T follicular helper cell (primary cell): ENCODE measurements at places on chromosomes 4 and X.

- DNase-seq = no peak
Observed at GRCh38 chrX:69424161-69424560, 80.0 kb upstream of the NALF2 start.

DNA sequence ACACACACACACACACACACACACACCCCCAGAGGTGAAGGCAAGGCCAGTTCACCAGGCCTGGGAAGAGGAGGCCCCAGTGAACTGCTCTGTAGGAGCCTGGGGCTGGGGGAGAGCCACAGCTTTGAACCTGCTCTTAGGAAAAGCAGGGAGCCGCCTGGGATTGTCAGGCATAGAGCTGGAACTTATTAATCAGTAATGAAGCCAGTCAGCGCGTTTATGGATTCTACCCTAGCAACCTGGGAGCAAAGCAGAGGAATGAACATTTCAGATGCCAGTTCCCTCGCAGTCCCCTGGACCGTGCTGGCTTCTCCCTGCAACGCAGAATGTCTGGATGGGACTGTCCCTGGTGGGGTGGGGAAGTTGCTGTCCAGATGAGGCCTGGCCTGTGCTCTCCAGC, 45.3 kb upstream of the DDX3X start:
- DNase-seq = no peak

GRCh38 chr4:77151241-77151640, 5.8 kb upstream of the CCNG2 start:
- no peak for DNase-seq

DNA sequence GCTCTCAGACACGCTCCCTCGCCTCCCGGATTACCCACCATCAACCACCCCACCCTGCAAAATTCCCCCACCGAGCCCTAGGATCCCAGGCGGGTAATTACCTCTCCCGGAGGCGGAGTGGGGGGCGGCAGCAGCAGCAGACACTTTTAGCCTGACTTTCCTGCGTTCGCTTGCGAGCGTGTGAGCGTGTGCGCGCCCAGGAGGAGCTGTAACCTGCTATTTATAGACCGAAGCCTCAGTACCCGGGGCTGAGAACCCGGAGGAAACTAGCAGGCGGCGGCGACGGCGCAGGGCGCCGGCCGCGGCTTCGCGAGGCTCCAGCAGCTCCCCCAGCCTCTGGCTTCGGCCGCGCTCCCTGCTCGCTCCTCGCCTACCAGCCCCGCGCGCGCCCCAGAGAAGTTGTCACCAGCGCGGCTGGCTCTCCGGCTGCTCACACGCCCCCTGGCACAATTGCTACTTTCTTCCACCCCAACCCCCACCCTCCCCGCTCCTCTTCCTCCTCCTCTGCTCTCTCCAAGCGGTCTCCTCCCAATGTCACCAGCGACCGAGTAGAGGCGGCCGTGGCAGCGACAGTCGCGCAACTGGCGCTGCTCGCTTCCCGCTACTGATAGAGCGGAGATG, at the start of gene INPP4B:
TSS of gene INPP4B (minus strand) at position 194 of the 621 bp plus-strand sequence.
- DNase-seq = peak; percentile 17

GRCh38 chrX:119453202-119453601, 15.0 kb upstream of the SLC25A5 start:
- no peak for DNase-seq

GRCh38 chr4:137700072-137700471, 167.8 kb upstream of the PCDH18 start:
- no peak for DNase-seq

DNA sequence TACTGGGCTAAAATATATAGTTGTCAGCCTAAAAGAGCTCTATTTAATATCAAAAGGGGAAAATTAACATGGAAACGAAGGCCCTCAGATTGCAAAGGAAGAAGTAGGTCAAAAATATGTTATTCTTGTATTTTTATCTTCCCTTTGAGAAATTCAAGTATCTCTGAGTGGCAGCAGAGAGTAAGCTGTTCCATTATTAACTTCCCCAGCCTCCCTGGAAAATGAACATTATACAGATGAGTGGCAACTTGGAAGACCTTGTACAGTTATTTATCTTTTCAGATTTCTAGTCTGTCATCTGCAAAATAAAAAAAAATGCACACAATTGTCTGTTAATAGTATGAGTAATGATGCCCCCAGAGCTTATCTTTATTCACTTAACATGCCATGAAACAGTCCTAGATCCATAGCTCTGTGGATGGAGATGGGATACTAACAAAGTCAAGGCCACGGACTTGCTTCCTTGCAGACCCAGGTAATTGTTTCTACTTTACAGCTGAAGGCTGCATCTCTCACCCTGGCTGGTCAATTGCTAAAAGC, 93.0 kb downstream of the CORIN start:
- no peak for DNase-seq

DNA sequence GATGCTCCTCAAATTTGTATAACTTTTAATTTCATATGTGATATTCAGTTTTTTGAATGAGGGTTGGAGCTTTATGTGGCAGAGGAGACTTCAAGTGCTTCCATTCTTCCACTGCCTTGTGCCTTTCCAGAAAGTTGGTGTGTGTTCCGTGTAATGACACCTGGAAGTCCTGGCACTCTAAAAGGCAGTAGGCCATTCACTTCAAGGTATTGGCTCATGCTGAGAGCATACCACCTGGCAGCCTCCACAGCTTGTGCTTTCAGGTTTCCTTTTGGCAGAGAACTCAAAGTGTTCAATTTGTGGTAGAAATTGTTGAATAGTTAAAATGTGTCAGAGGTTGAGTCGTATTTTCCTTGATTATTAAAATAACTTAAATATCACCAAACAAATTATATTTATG, 49.6 kb downstream of the GRIA2 start:
- no peak for DNase-seq

DNA sequence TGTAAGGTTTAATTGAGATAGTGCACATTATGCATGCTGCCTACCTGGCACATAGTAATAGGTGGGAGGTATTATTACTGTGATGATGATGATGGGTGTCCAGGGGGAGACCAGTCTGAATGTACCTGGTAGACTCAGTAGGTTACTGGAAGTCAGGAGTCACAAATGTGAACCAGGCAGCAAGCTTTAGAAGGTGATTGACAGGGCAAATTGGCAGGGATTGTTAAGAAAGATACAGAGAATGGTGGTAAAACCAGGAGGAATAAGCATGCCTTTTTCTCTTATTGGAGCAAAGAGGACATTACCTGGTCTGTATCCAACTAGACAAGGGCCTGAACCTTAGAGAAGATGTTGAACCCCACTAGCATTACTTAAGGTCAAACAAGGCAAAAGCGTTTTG, 108.1 kb downstream of the ANXA3 start:
- no peak for DNase-seq
